GM23248 (cell line): ENCODE measurements at places on chromosomes 2 and 18.
A peak's percentile ranks its signal among the peaks of the same experiment; 100 is the strongest.

DNA sequence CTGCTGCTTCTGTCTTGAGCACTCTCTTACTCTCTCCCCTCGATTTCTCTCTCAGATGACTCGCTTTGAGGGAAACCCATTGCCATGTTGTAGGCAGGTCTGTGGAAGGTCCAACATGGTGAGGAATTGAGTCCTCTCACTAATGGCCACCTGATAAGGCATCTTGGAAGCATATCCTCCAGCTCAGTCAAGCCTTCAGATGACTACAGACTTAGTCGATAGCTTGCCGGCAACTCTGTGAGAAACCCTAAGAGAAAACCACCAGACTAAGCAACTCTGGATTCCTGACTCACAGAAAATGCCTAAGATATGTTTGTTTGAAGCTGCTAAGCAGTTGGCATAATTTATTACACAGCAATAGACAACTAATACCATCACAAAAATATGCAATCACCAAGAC is 51.2 kb downstream of the WDR75 start:
- no peak overlapping the region for H3K27ac ChIP-seq
- H3K4me3 ChIP-seq, result no peak overlapping the region
- no peaks in the 10 kb centered on the region for H3K36me3 ChIP-seq
- peak; percentile 57 for DNase-seq
- H3K27me3 ChIP-seq, result no peaks in the 10 kb centered on the region

- peak; percentile 42 for DNase-seq
- H3K4me1 ChIP-seq, result no peaks in the 10 kb centered on the region
- H3K36me3 ChIP-seq, result no peaks in the 10 kb centered on the region
- no peak overlapping the region for H3K27ac ChIP-seq
- H3K4me3 ChIP-seq, result peak overlapping the region; percentile 75
- no peaks in the 10 kb centered on the region for H3K27me3 ChIP-seq
These were observed 191.0 kb upstream of the TCF4 start for GRCh38 chr18:55778788-55779690.

- DNase-seq, result no peak
- no peak overlapping the region for H3K27ac ChIP-seq
- H3K36me3 ChIP-seq, result no peaks in the 10 kb centered on the region
- no peak overlapping the region for H3K4me3 ChIP-seq
- H3K4me1 ChIP-seq, result 0 out of 2 replicates have a peak, but pooled peaks cover 5% of the 10 kb centered on the region
These were observed 41.5 kb downstream of the YES1 start for GRCh38 chr18:770583-770961.

DNA sequence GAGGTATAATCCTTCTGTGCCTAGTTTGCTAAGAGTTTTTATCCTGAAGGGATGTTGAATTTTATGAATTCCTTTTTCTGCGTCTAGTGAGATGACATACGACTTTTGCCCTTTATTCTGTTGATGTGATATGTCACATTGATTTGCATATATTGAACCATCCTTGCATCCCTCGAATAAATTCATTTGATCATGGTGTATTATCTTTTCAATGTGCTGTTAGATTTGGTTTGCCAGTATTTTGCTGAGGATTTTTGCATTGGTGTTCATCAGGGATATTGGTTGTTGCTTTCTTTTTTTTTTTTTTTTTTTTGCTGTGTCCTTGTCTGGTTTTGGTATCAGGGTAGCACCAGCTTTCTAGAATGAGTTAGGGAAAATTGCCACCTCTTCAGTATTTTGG is 9.1 kb downstream of the GCC2 start:
- no peak overlapping the region for H3K4me3 ChIP-seq
- H3K36me3 ChIP-seq, result peaks cover 72% of the 10 kb centered on the region
- no peaks in the 10 kb centered on the region for H3K4me1 ChIP-seq

DNA sequence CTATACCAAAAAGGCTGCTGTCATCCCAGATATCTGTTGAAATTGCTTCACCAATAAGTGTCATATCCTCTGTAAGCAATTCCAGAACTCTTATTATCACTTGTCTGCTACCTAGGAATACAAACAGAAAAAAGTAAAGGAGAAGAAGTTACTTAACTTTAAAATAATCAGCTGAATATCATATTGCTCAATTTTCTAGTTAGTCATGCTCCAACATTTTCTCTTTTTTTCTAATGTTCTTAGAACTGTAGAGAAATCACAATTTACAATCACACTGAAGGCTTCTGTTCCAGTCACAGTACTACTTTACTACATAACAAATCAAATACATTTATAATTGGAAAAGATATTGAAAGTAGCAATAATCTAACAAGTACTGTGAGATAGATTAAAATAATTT is 17.4 kb downstream of the RTTN start:
- H3K4me1 ChIP-seq, result peaks cover 13% of the 10 kb centered on the region
- H3K27ac ChIP-seq, result peak overlapping the region; percentile 17; the same call in 1 of the 2 replicates
- DNase-seq, result peak; percentile 63
- no peak overlapping the region for H3K4me3 ChIP-seq
- H3K27me3 ChIP-seq, result no peaks in the 10 kb centered on the region
- H3K36me3 ChIP-seq, result peaks cover 13% of the 10 kb centered on the region; the same call in 1 of the 2 replicates

DNA sequence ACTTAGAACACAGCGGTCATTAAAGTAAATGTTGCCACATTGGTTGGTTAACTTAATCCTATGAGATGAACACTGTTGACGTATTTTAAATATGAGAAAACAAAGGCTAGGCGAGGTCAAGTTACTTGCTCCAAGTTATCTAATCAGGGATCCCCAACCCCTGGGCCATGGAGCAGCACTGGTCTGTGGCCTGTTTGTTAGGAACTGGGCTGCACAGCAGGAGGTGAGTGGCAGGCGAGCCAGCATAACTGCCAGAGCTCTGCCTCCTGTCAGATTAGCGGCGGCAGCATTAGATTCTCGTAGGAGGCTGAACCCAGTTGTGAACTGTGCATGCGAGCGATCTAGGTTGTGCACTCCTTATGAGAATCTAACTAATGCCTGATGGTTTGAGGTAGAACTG is 878.9 kb downstream of the CPS1 start:
- no peaks in the 10 kb centered on the region for H3K4me1 ChIP-seq
- no peak for DNase-seq
- H3K27ac ChIP-seq, result no peak overlapping the region
- no peaks in the 10 kb centered on the region for H3K27me3 ChIP-seq
- no peaks in the 10 kb centered on the region for H3K36me3 ChIP-seq
- H3K4me3 ChIP-seq, result no peak overlapping the region

GRCh38 chr2:168156661-168157060 is 90.7 kb downstream of the STK39 start:
- peaks cover 9% of the 10 kb centered on the region for H3K4me1 ChIP-seq
- H3K4me3 ChIP-seq, result no peak overlapping the region
- no peak overlapping the region for H3K27ac ChIP-seq
- DNase-seq, result peak; percentile 87
- no peaks in the 10 kb centered on the region for H3K36me3 ChIP-seq
- no peaks in the 10 kb centered on the region for H3K27me3 ChIP-seq

- peaks cover 18% of the 10 kb centered on the region for H3K27me3 ChIP-seq
- H3K36me3 ChIP-seq, result no peaks in the 10 kb centered on the region
- H3K4me1 ChIP-seq, result no peaks in the 10 kb centered on the region
- no peak overlapping the region for H3K27ac ChIP-seq
- DNase-seq, result no peak
- no peak overlapping the region for H3K4me3 ChIP-seq
These were observed 66.4 kb downstream of the DCDC2C start for GRCh38 chr2:3769766-3770165.

DNA sequence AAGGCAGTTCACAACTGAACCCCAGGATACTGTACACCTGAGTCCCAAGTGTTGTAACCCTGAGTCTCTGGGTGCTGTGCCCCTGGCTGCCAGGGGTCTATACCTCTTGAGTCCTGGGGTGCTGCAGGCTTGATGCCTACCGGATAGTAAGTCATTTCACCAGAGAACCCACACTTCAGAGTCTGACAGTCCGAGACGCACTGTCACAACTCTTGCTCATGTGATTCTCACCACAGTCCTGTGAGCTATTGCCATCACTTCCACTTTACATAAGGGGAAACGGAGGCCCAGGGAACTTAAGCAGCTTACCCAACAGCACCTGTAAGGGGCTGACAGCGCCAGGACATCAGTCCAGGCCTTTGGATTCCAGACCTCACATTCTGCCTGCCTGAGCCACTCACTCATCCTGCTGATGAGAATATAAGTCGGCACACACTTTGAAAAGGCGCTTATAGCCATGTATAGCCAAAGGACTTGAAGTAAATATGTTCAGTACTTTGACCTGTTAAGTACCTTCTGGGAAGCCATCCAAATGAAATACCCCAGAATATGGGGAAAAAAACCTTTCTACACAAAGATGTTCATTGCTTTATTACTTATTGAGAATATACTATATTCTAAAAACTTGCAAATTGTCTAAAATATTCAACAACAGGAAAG is 180.7 kb upstream of the ID2 start:
- no peak overlapping the region for H3K27ac ChIP-seq
- H3K36me3 ChIP-seq, result no peaks in the 10 kb centered on the region
- H3K27me3 ChIP-seq, result no peaks in the 10 kb centered on the region; the same call in 1 of the 2 replicates
- no peak for DNase-seq
- H3K4me1 ChIP-seq, result no peaks in the 10 kb centered on the region

DNA sequence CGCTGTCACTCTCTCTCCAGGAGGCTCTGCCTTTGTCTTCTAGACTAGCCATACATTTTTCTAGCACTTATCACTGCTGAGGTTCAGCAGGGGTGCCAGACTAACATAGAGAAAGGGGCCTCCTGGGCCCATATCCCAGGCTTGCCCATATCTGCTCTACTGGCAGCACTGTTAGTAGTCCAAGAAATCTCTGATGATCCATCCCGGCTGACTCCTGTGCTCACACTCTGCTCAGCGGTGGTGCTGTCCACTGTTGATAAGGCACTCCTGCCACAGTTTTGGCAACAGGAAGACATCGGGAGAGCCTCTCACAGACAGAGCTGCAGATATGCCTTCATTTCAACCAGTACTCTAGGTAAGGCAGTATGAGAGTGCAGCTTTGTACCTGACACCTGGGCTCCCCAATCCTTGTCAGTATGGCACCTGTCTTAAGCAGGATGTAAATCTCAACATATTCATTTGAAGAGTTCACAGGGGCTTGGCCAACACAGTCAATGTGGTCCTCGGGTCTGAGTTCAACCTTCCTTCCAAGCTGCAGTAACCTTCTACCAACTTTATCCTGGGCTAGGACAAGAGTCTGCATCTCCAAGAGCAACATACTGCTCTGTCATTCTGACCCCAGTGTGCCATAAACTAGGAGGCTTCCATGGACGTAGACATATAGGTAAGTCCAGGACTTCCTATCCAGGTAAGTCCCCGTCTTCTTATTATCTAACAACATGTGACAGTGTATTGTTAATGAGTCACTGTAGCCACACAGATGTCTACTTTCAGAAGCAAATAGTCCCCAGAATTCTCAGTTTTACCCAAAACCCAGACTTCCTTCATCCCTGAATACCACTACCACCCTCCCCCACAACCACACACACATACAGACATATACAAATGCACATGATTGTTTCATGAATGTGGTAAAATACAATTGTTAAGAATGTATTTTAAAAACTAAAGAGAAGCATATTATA is 16.2 kb downstream of the KLF7 start:
- H3K27me3 ChIP-seq, result no peaks in the 10 kb centered on the region
- H3K4me3 ChIP-seq, result no peak overlapping the region
- no peak for DNase-seq
- H3K4me1 ChIP-seq, result peaks cover 78% of the 10 kb centered on the region
- H3K36me3 ChIP-seq, result peaks cover 12% of the 10 kb centered on the region

GRCh38 chr18:69958422-69958821 is 10.7 kb upstream of the CD226 start:
- DNase-seq, result no peak
- H3K4me3 ChIP-seq, result no peak overlapping the region
- H3K36me3 ChIP-seq, result no peaks in the 10 kb centered on the region; the same call in 1 of the 2 replicates
- H3K27me3 ChIP-seq, result no peaks in the 10 kb centered on the region

- DNase-seq, result no peak
- peaks cover 19% of the 10 kb centered on the region for H3K4me1 ChIP-seq
- H3K36me3 ChIP-seq, result no peaks in the 10 kb centered on the region
- H3K4me3 ChIP-seq, result no peak overlapping the region
These were observed 36.5 kb upstream of the RPL31 start for GRCh38 chr2:100965596-100965995.
